Esophagus (tissue), 2 donors: ENCODE measurements at places on chromosomes 1 and 21. TPM values are rescaled to one million over a fixed set of nuclear protein-coding genes. Genes with fewer than 3 reads are reported as not detected.

Gene MEX3A
- polyA plus RNA-seq, result 0.59 TPM

Gene KCNA3
- polyA plus RNA-seq, result 0.05 TPM

Gene CBS
- 2.2 TPM for polyA plus RNA-seq

Gene FCGR2B
- polyA plus RNA-seq, result 1.6 TPM

Gene TMCC2
- polyA plus RNA-seq, result 0.58 TPM

Gene OR2T3
- not detected for polyA plus RNA-seq

Gene LRRC38
- 0.04 TPM for polyA plus RNA-seq

Gene SPOCD1
- polyA plus RNA-seq, result 0.13 TPM

Gene S100A7A
- polyA plus RNA-seq, result 1.3 TPM

Gene RGS1
- 4.7 TPM for polyA plus RNA-seq

Gene HIVEP3
- polyA plus RNA-seq, result 2.7 TPM

Gene BCAS2
- polyA plus RNA-seq, result 32.3 TPM

Gene PADI3
- 14.1 TPM for polyA plus RNA-seq

Gene KIF14
- 0.85 TPM for polyA plus RNA-seq

Gene TDRKH
- polyA plus RNA-seq, result 1.5 TPM

Gene SPRR1B
- 2,781 TPM for polyA plus RNA-seq

Gene IGSF5
- not detected for polyA plus RNA-seq

Gene PRAMEF27
- not detected for polyA plus RNA-seq

Gene LIN28A
- polyA plus RNA-seq, result not detected

Gene C1orf226
- 4.5 TPM for polyA plus RNA-seq

Gene TCEA3
- 37.7 TPM for polyA plus RNA-seq

Gene TRAF3IP3
- polyA plus RNA-seq, result 2.5 TPM

Gene S100A3
- 10.2 TPM for polyA plus RNA-seq

Gene FAM43B
- 0.12 TPM for polyA plus RNA-seq

Gene FCRL2
- polyA plus RNA-seq, result 0.18 TPM
